CD4-positive, alpha-beta T cell treated with Interleukin-10 for 1 hour (primary cell): ENCODE measurements at places on chromosomes 12 and 14.
A peak's percentile ranks its signal among the peaks of the same experiment; 100 is the strongest.

- DNase-seq, result no peak
These were observed 835 bp upstream of the ABHD4 start for GRCh38 chr14:22597265-22597664.

DNA sequence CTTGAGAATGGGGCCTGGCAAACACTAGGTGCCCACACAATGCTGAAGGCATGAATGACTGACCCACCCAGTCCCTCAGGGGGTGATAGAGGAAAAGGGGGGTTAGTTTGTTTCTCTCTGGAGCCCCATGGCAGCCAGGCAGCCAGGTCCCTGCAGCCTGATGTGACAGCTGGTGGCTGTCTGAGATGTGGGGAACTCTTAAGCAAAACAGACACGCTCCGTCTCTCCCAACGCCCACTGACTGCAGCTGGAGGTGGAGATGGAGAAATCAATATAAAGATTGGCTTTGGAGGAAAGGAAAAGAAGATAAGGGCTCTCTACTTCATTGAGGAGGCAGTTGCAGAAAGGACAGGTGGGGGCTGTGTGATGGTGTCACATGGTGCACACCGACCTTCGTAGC lies 240.8 kb upstream of the LHX5 start:
- no peak for DNase-seq

DNA sequence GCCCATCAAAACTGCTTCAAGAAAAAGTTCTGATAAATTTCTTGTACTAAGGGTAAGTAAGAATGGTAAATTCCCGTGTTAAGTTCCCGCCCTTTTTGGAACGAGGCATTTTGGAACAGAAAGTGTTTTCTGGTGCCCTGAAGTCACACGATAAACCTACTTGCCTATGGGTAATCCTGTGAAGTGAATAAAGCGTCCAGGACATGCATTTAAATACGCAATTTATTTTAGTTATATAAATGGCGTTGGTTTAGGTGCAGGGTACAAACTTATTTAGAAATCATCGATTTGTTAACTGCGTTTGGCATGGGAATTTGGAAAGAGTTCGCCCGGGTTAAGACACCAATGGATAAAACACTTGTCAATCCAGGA lies 715 bp upstream of the RAP1B start:
- DNase-seq, result peak; percentile 43

- no peak for DNase-seq
These were observed 12.1 kb downstream of the GZMH start for GRCh38 chr14:24597403-24597802.

GRCh38 chr12:56469007-56469930 lies 891 bp downstream of the SPRYD4 start:
- no peak for DNase-seq

GRCh38 chr12:82097877-82098276 lies 260.3 kb downstream of the CCDC59 start:
- no peak for DNase-seq

DNA sequence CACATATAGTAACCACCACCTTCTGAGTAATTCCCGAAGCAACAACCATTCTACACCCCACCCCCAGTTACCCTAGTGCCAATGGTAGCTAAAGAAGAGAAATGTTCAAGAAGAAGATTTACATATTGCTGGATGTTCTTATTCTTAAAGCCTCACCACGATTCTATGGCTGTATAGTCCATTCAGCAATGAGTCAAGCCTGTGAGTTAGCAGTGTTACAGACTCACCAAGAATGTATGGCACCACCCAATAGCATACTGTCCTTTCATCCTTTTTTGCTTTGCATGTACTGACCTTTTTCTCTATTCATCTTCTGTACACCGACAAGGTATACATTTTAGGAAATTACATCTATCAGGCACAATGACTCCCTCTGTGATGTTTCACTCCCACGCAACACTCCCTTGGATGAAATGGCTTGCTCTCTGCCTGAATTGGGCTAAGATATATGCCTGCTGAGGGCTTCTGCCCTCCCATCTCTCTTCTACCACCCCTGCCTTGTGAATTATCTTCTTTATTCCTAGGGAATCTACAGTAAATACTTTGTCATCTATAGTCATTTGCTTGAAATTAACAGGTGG lies 945.8 kb downstream of the DIO2 start:
- no peak for DNase-seq

DNA sequence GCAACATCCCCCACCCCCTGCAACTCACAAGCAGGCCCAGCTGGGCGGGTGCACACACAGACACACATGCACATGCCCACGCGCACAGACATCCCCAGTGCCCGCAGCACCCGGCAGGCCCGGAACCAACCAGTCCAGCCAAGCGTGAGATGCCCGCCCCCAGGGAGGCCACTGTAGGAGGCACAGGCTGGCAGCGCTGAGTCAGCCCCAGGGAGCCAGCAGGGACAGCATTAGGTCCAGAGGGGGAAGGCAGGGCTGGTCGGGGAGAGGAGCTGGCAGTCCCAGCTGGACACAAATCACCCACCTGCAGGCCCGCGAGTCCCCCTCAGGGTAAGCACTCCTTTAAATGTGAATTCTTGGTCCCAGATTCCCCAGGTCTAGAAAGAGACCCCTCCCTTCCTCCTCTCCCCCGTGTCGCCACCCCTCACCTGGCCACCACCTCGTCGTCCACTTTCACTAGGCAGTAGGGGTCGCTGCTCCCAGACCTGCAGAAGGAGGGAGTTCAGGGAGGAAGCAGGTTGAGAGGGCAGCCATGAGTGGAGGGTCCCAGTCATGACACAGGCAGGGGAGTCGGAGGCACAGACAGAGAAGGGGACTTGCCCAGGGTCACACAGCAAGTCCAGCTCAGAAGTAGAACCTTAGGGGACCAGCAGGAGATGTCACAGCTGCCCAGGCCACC lies 5.0 kb downstream of the RASAL1 start:
- no peak for DNase-seq

GRCh38 chr12:114263056-114263805 lies 142.7 kb downstream of the TBX5 start:
- no peak for DNase-seq

DNA sequence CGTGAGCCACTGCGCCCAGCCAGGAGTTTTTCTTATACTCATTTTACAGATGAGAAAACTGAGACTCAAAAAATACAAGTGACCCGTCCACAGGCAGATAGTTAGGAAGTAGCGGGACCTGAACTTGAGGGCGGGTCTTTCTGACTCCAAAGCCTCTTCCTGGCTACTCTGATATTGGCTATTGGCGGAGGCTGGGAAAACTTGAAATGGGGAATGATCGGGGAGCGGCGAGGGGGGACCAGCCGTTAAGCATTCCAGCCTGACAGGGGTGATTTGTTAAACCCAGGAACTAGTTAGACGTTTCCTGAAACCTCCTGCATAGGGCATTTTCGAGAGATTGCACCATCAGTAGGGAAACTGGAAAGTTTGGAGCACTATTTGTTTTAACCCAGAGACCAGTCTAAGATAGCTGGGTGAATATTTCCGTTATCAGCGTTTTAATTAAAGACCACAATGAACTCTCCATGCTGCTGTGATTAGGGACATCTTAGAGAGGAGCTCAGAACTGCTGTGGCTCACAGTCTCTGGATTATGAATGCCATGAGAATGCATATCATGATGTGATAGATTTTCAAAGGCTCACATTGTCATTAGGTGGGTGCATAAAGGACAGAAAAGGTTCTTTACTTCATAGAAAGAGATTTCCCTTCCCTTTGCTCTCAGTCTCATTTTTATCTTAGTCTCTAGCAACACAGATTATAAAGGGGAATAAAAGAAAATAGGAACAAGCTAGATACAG lies 2.5 kb downstream of the NR1H4 start:
- DNase-seq, result no peak

DNA sequence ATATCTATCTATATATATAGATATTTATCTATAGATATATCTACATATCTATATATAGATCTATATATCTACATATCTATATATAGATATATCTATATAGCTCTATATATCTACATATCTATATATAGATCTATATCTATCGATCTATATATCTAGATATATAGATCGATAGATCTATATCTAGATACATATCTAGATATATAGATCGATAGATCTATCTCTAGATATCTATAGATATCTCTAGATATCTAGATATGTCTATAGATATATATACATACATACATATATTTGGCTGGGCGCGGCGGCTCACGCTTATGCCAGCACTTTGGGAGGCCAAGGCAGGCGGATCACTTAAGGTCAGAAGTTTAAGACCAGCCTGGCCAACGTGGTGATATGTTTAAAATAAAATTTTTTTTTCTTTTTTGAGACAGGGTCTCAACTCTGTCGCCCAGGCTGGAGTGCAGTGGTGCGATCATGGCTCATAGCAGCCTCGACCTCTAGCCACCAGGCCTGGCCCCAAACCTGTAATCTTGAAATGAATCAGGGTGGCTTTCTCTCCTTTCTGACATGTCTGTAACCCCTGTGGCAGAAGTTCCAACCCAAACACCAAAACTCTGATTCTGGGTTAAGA lies 18.1 kb downstream of the ARPC3 start:
- no peak for DNase-seq

DNA sequence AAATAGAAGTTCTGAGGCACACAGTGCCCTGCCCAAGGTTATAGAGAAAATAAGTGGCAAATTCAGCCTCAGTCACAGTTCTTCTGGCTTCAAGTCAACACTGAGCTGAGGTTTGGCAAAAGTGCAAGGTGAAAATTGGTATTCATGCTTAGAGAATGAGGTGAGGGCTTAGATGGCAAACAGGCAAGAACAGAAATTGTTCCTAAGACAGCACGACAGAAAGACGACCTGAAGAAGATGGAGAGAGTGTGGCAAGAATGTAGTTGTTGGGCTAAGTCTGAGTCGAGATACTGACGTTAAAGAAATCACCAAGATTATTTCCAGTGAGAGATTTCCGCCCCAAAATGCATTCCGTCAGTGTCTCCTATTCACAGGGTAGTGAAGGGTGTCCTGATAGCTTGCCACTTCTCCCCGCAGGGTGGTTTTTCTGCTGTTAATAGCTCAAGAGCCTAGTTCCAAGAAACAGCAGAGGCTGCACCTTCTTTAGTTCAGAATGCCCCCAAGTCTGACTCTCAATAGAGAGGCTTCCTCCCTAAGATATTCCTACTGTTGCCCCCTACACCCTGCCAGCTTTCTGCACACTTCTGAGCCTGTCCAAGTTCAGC lies 260.8 kb upstream of the AMIGO2 start:
- no peak for DNase-seq

DNA sequence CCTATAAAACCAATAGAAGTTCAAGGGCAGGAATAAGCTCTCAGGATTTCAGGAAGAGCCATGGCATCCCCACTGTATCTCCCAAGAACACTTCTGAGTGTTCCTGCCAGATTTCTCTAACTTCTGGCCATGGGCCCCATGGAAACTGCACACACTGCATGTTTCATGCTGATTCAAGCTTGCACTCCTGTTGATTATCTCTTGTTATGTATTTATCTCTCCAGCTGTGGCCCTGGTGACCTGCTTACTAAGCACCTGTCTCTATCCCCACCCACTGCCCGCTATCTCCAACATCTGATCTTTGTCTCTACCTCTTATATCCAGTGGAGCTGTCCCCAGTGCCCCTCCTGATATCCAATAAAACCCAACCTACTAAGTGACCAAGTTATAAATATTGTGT lies 285.3 kb downstream of the PDZRN4 start:
- DNase-seq, result no peak

DNA sequence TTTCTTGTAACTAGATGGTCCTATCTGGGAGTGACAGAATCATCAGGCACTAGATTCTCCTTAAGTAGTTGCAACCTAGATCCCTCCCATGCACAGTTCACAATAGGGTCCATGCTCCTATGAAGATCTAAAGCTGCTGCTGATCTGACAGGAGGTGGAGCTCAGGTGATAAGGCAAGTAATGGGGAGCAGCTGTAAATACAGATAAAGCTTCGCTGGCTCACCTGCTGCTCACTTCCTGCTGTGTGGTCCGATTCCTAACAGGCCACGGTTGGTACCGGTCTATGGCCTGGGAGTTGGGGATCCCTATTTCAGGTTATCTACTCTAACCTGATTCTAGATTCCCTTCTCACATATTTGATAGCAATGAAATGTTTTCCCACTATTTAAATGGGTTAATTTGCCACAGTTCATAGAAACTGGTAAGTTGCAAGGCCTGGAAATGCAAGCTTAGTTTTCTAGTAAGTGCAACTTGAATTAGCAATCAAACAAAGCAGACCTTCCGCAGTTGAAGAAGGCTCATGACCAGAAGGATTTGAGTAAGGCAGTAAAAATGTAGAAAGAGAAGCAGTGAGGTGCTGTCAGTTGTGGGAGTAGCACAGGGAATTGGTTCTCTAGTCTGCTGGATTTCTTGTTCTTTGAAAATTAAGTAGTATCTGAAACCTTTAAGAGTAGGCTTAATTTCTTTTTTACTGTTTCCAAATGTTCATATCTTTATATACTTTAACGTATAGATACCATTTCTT lies 332.3 kb downstream of the EGLN3 start:
- no peak for DNase-seq

- no peak for DNase-seq
These were observed 10.9 kb upstream of the TC2N start for GRCh38 chr14:91878274-91878673.

- DNase-seq, result no peak
These were observed 177.6 kb downstream of the TMEM132C start for GRCh38 chr12:128444598-128444997.

DNA sequence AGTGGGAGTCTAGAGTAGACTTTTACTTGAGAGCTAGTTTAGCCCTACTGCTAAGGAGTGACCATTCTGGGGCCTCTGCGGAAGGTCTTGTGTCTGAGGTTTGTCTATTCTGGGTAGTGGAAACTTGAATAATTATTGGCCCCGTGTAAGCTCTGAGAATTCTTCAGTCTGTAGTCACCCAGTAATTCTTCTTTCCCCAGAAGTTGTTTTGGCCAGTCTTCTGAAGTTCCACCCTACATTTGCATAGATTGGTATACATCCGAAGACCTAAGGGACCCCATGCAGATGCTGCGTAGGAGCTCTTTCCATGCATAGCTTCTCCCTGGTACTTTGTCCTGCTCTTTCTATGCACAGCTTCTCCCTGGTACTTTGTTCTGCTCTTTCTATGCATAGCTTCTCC lies 12.8 kb downstream of the CYP46A1 start:
- no peak for DNase-seq

- peak; percentile 83 for DNase-seq
These were observed 16.1 kb upstream of the IFNG start for GRCh38 chr12:68175557-68176061.

GRCh38 chr12:69925291-69925690 lies 100.3 kb downstream of the MYRFL start:
- no peak for DNase-seq
